ENCODE measurements at places on chromosomes 5 and 9.

DNA sequence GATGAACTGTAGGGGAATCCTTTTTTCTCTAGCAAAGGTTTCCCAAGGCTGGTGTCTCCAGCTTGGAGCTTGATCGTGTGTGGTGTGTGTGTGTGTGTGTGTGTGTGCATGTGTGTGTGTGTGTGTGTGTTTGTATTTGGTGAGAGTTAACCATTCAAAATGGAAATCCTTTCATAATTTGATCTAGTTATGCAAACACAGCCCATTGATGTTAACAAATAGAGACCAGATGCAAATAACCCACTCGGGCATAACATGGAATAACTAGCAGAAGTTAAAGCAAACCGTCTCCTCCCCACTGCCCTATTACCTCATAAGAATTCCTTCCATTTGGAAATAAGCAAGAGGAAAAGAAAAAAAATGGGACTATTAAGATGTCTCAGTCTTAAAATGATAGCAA is 24.9 kb upstream of the ZSWIM6 start:
- DNase-seq = no peak

DNA sequence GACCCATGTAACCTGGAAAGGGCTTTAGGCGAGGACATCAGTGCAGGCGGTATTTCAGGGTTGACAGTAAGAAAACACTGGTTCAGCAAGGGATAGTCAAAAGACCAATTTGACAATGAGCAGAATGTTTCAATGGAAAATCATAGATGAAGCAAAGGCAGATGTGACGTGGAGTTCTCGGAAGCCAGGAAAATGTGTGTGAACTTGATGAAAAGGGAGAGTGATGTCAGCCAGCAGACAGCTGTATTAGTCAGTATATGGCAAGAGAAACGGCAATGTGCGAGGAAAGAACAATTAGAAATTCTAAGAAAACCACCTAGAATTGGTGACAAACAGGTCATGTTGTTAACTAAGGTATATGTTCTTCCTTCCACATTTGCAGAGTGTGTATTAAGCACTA is 503.9 kb upstream of the DAB2 start:
- no peak for DNase-seq

DNA sequence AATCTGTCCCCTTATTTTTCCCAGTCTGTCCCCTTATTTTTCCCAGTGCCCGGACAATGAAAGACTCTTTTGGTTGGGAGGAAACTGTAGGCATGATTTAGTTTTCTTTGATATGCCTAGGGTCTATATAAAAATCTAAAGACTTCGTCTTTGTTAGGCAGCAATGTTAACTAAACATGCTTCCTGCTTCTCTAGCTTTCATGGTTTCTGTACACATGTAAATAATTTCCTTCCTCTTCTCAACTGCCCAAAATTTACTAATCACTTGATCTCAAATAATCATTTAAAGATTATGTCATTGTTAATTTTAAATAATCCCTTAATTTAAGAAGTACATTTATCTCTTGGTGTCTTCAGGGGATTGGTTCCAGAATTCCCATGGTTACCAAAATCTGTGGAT is 47.8 kb upstream of the RAPGEF6 start:
- no peak for DNase-seq

DNA sequence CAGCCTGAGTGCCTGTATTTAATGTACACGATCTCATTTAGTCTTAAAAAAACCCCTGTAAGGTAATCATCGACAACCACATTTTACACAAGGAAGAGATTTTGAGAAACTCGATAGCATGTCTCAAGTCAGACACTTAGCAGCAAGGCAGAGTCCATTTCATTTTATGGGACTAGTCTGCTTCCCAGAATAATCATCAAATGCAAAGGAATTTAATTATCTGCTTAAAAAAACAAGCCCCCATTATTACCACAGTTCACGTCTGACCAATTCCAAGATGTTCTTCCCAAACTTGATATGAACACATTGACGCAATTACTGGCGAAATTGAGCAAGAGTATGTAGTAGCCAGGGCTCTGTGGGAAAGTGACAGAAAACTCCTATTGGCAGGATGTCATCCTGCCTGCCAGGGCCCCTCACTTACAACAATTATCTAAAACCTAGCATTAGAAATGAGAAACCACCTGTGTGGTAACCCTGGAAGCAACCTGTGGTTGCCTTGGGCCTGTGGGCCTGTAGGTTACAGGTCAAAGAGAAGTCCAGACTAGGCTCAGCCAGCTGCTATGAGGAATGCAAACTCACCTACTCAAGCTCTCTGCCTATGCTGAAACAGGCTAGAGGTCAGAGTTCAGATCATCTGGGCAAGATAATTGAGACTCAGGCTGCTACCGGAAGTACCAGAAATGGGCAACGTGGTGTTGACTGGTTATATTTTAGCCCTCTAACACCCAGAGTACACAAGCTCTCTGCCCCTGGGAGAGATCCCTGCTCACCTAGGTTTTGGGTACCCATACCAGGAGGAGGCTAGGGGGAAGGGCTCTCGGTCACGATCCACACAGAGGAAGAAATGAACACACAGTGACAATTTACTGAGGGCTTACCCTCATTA is 1.6 kb downstream of the B4GALT1 start:
- DNase-seq = no peak

DNA sequence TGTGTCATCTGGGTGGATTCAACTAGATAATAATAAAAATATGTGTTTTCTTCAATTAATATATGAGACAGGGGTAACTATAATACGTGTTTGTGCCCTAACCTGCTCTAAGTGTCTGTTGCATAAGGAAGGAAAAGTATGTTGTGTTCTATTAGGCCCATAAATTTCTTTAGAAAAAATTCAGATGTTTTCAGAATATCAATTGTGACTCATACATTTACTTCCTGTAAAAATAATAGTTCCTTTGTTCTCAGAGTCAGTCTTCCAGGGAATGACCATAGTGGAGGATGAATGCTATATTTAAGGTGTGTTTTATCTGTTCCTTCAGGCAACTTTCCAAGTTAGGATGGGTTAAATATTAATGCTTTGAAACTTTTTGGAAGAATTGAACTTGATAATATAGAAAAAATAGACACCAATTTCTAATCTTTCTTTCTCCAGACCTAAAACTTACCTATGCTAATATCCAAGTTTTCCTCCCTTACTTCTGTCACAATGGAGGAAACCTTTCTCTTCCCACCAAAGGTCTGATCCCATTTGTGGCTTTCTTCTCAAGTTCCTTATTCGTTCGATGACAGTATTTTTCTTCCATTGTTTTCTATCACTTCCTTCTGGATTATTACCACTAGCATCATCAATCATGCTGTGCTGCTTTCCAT is 49.9 kb downstream of the ISL1 start:
- no peak for DNase-seq

DNA sequence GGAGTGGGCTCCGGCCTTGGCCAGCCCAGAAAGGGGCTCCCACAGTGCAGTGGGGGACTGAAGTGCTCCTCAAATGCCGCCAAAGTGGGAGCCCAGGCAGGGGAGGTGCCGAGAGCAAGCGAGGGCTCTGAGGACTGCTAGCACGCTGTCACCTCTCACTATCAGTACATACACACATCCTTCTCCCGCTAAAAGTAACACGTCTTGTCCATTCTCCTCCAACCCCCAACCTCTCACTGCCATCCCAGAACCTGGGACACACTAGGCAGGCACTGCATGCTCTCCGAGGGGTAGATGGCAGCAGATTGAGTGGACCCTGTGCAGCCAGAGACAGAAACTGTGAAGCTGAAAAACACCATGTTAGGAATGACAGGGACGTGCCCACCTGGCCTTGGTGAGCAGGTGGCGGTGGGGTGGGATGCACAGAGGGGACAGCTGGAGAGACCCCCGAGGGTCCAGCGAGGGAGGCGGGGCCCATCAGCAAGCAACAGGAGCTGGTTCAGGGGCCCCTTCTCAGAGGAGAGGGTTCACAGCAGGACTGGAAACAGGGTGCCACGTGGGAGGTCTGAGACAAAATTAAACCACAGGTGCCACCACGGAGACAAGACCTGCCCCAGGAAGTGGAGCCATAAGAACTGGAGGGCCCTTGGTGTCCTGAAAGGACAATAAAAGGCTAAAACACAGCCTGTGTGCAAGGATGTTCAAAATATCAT is 16.9 kb downstream of the SEMA4D start:
- no peak for DNase-seq

- no peak for DNase-seq
Observed at GRCh38 chr5:39167141-39167971, 52.0 kb downstream of the FYB1 start.

DNA sequence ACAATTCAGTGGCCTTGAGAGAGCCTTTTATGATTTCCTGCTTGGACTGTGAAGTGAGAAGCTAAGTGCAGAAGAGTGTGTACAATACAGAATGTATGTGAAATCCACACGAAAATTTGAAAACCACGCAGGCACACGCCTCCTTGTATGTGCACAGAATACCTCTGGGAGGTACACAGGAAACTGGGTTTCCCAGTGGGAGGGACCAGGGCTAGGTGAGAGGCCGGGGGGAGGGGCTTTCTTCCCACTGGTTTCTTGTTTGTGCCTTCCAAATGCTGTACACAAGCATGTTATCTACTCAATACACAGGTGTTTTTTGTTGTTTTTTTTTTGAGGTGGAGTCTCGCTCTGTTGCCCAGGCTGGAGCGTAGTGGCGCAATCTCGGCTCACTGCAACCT is 16.1 kb downstream of the C9orf50 start:
- no peak for DNase-seq
